Stimulated activated CD8-positive, alpha-beta memory T cell treated with anti-CD3 and anti-CD28 coated beads, Interleukin-4, amount 100 ng/mL, for 48 hours (primary cell): ENCODE measurements at places on chromosomes 5 and 9.

- DNase-seq, result no peak
Measured at GRCh38 chr5:94750681-94751080, 132.2 kb downstream of the SLF1 start.

DNA sequence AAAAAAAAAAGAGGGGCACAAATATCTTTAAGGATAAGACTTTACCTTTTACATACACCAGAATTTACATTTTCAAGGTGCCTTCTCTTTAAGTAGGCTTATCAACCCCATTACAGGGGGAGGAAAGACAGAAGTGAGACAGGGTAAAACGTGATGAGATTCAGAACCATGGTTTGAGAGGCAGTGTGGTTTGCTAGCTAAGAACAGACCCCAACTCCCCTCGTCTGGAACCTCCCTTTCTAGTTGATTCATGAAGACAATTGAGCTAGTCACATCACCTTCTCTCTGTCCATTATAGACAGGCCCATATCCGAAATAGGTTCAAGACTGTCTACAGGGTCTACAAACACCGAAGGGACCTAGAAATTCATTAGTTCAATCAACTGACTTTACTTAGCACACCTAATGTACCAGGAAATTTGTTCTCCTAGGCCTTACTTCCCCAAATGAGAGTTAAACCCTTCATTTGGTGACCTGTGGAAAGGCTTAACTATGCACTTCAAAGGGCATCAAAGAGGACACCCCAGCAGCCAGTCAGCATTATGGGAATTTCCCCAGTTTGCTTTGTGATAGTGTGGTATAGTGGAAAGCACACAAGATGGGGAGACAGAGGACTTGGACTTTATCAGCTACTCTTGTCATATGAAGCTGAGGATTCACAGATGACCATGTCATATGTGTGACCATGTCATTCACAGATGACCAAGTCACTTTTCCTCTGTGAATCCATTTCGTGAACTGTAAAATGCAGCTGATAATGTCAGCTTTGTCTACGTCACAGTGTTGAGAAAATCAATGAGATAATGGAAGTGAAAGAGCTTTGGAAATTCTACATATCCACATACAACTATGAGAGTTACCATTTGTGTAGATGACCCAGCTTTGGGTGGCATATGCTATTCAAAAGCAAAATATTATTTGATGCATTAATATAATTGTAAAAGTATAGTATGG is 40.2 kb upstream of the CYFIP2 start:
- DNase-seq, result no peak

DNA sequence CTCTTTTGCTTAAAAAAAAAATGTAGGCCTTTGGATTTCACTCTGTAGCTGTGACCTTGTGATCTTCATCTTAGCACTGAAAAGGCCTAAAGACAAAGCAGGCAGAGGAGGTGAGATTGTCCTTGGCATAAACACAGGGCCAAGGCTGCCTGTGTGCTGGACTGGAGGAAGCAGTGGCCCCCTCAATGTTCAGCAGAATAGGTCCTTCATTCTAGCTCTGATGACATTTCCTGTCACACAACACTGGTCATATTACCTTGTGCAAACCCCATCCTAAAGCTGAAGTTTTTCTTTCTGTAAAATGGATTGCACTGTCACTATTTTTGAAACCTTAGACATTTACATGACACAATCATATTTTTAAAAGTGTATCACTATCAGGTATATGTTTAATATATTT is 147.4 kb downstream of the INSYN2B start:
- no peak for DNase-seq

DNA sequence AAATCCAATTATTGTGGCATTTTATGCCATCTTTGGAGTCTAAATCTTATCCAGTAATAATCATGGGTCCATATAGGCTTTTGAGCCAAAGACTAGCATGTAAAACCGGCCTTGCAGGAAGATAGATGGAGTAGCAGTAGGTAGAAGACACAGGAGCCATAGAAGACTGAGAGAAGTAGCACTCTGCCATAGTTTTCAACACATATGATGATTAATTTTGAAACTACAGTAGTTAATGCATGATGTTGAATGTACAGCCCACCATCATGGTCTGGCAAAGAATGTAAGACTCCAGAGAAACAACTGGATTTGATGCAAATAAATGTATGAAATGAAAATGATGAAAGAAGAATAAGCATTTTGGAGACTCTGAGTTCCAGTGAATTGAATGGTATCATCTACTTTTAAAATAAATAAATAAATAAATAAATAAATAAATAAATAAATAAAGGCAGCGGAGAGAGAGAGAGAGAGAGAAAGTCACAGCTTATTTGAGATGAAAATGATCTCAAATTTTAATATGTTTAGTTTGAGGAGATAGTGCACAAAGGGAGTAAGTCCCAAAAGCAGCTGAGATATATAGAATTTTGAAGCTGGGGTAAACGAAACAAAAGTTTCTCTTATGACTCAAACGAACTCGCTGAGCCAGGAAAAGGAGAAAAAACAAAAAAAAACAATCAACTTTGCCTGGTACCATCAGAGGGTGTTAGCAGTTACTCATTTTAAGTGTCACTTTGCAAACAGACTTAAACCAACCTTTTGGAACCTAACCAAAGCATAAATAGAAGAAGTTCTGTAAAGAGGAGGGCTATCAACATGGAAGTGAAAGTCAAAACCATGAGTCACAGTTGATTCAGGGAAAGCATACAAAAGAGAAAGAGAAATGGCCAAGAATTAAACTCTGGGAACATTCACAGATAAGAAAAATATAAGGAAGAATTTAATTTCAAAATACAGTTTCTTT is 388.7 kb downstream of the CETN3 start:
- no peak for DNase-seq

GRCh38 chr5:36377192-36377591 is 75.5 kb upstream of the RANBP3L start:
- DNase-seq, result no peak
